ENCODE measurements at places on chromosomes 5 and 9. TPM values are rescaled to one million over a fixed set of nuclear protein-coding genes. Genes with fewer than 3 reads are reported as not detected.

DNA sequence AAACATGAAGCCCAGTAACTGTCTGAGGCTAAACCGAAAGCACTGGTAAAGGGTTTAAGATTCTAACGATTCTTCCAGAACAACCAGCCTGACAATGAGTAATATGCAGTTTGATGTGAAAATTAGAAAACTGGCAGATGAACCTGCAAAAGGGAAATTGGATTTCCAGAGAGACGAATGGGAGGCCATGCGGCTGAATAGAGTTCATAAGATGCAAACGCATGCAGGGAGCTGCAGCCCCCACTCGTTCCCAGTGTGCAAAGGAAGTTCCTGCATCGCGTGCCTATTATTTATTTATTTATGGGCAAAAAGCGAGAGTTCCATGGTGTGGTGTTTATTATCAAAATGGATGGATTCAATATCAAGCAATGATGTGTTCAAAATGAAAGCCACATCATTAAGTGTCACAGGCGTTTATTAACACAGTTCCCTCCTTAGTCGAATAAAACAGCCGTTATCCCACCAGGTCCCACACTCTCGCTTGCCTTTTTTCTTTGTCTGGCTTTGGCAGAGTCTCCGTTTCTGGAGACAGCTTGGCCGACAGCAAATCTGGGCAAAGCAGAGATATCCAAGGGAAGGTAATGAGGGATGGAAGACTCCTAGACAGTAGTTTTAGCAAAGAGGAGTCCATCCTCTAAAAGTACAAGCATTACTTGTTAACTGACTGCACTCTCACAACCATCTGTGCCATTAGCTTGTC lies 451.4 kb downstream of the KDM4C start:
- H3K36me3 ChIP-seq: no peaks in the 10 kb centered on the region
- DNase-seq: no peak
- peaks cover 2% of the 10 kb centered on the region for H3K27me3 ChIP-seq
- H3K27ac ChIP-seq: no peak overlapping the region

DNA sequence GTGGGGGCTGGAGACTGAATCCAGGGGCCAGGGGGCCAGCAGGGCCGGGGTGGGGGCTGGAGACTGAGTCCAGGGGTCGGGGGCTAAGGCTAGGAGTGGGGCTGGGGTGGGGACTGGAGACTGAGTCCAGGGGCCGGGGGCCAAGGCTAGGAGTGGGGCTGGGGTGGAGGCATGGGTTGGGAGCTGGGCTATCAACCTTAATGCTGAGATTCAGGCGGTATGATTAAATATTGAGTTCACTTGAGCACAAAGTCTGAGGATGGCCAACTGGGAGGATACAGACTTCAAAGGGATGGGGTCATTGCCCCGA lies 17.0 kb upstream of the LRRC14B start:
- no peak overlapping the region for H3K4me3 ChIP-seq
- no peaks in the 10 kb centered on the region for H3K27me3 ChIP-seq
- H3K36me3 ChIP-seq: no peaks in the 10 kb centered on the region
- H3K27ac ChIP-seq: no peak overlapping the region
- H3K4me1 ChIP-seq: no peaks in the 10 kb centered on the region

- DNase-seq: peak; percentile 73
- peaks cover 1% of the 10 kb centered on the region for H3K27me3 ChIP-seq
- peaks cover 4% of the 10 kb centered on the region for H3K4me1 ChIP-seq
- no peak overlapping the region for H3K27ac ChIP-seq
- no peak overlapping the region for H3K4me3 ChIP-seq
- H3K36me3 ChIP-seq: no peaks in the 10 kb centered on the region
These were observed 214.3 kb downstream of the GNA14 start for GRCh38 chr9:77433675-77434445.

- H3K27me3 ChIP-seq: no peaks in the 10 kb centered on the region
- no peak overlapping the region for H3K4me3 ChIP-seq
- peaks cover under 1% of the 10 kb centered on the region for H3K4me1 ChIP-seq
- DNase-seq: no peak
These were observed 19.1 kb downstream of the TGFBI start for GRCh38 chr5:136047858-136048257.

DNA sequence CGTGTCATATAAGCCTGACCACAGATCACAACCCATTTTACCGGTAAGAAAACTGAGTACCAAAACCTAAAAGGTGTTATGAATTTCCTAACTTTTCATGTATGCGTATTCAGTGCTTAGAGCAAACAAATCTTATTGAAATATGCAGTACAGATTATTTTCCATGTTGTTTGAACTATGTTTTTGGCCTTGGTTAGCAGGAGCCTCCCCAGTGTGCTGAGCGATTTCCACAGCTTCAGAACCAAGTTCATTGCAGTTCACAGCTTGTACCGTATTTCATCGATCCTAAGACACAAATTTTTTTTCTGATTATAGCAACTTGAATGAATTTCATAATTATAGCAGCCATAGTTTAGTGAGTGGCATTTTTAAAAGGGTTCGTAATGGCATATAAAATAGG lies 13.7 kb downstream of the ADAMTSL1 start:
- no peaks in the 10 kb centered on the region for H3K4me1 ChIP-seq
- no peaks in the 10 kb centered on the region for H3K36me3 ChIP-seq
- DNase-seq: no peak
- no peak overlapping the region for H3K4me3 ChIP-seq
- no peaks in the 10 kb centered on the region for H3K27me3 ChIP-seq

DNA sequence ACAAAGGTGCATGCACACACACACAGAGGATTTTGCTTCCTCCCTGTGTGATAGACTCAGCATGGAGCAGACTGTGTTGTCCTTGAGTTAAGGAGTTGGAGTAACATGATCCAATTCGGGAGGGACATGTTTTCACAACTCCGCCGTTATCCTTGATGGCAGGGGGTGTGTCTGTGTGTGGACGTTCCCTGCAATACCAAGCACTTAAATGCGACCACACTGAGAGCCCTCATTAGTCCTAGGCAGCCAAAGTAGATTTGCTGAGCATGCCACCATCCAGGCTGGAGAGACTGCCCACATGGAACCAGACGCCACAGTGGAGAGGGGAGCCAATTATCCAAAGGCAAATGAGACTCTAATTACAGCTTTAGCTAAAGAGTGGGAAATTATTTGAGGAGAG lies 140.1 kb downstream of the DOCK2 start:
- no peak overlapping the region for H3K27ac ChIP-seq
- no peak overlapping the region for H3K4me3 ChIP-seq

- DNase-seq: no peak
- H3K4me1 ChIP-seq: peaks cover 3% of the 10 kb centered on the region
- H3K27me3 ChIP-seq: no peaks in the 10 kb centered on the region
- no peaks in the 10 kb centered on the region for H3K36me3 ChIP-seq
These were observed 17.4 kb downstream of the CCDC187 start for GRCh38 chr9:136286359-136286986.

GRCh38 chr5:32828492-32828891 lies 117.4 kb downstream of the NPR3 start:
- no peak for DNase-seq
- H3K36me3 ChIP-seq: no peaks in the 10 kb centered on the region
- no peak overlapping the region for H3K27ac ChIP-seq
- no peaks in the 10 kb centered on the region for H3K4me1 ChIP-seq
- no peaks in the 10 kb centered on the region for H3K27me3 ChIP-seq
- H3K4me3 ChIP-seq: no peak overlapping the region

STRBP gene
- 43.2 TPM for total RNA-seq

TSSK1B gene
- not detected for total RNA-seq

DOK3 gene
- 8.0 TPM for total RNA-seq

PCDHGB2 gene
- total RNA-seq: 0.14 TPM

HRH2 gene
- 24.5 TPM for total RNA-seq

GARIN3 gene
- total RNA-seq: 0.77 TPM

PKN3 gene
- 10.7 TPM for total RNA-seq

NLN gene
- total RNA-seq: 38.4 TPM

Measured in activated CD8-positive, alpha-beta T cell treated with anti-CD3 and anti-CD28 coated beads for 36 hours (primary cell).